ENCODE measurements at places on chromosomes 2 and 18.
A peak's percentile ranks its signal among the peaks of the same experiment; 100 is the strongest.

- no peak for DNase-seq
These were observed 63.8 kb downstream of the MEX3C start for GRCh38 chr18:51133580-51134160.

GRCh38 chr2:74186038-74186437, 7.4 kb upstream of the MOB1A start:
- no peak for DNase-seq

GRCh38 chr18:57927511-57927910, 116.5 kb upstream of the NEDD4L start:
- DNase-seq = no peak

- no peak for DNase-seq
These were observed 116.3 kb downstream of the SEPTIN10 start for GRCh38 chr2:109497463-109497862.

DNA sequence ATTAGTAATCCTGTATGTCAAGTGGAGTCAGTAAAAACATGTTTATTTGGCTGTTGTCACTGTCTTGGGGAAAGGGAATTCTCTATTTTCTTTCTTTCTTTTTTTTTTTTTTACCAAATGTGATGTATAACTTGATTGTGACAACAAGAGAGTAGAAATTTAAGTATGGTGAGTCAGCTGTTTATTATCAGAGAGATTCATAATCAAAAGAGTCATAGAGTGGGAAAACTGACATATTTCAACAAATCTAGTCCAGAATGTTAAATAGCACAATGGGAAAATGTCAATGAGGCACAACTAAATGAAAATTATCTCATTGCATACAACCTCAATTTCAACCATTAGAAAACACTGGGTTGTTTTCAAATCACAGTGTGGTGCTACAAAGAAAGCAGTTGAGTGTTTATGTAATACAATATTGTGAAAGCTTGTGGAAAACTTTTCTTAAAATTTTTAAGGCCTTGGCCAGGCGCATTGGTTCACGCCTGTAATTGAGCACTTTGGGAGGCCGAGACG, 111.9 kb upstream of the DTNA start:
- no peak for DNase-seq

DNA sequence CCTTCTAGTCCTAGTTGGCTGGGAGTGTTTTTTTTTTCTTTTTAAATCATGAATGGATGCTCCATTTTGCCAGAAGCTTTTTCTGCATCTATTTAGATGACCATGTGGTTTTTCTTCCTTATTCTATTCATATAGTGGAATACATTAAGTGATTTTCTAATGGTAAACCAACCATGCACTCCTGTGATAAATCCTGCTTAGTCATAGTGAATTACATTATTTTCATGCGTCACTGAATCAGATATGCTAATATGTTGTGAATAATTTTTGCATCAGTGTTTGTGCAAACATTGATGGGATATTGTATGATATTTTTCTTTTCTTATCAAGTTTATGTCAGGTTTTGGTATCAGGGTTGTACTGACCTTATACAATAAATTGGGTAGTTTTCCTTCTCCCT, 229.3 kb upstream of the REV1 start:
- DNase-seq = no peak

DNA sequence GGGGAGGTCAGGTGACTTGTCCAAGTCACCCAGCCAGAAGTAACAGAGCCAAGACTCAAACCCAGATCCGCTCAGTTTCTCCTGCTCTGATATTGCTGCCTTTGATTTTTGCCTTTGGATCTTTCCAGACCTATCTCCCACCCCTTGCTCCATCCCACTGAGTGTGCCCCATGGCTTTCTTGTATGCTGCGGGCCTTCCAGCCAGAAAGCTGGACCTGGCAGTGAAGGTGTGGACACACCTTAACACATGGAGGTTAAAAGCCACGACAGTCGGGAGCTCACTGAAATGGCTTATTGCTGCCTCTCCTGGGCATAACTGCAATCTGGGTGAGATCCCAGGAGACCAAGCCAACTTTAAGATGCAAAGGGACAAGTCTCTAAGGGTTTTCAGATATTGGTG, 86.7 kb downstream of the LONRF2 start:
- no peak for DNase-seq

DNA sequence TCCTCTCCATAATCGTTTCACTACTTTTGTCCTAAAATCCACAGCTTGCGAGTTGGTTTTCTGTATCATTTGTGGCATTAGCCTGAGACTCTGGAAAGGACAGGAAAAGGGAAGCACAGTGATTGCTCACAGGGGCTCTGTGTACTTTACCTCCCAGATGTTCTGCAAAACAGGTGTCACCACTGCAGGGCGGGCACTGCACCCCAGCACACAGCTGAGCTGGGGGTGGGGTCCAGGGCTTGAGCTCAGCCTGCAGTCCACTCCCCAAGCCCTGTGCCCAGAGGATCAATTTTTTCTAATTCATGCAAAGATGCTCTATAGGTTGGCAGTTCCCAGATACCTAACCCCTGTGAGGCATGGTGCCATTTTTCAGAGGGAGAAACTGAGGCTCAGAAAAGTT, 119.4 kb upstream of the GLI2 start:
- DNase-seq = no peak

- peak; percentile 86 for DNase-seq
These were observed 228.6 kb downstream of the SATB2 start for GRCh38 chr2:199228887-199229819.

DNA sequence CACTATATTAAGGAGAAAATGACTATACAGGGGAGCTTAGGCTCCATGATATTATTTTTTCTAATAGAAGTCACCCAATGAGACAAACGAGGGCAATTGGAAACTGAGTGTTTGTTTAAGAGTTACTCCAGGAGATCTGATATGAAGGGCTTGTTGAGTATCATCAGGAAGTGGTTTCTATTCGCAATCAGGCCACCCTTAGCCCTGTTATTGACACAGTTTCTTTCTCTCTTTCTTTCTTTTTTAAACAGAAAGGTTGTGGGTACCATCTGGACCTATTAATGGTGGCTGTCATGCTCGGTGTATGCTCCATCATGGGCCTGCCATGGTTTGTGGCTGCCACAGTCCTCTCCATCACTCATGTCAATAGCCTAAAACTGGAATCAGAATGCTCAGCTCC, 117.3 kb downstream of the DPP4 start:
- DNase-seq = no peak

DNA sequence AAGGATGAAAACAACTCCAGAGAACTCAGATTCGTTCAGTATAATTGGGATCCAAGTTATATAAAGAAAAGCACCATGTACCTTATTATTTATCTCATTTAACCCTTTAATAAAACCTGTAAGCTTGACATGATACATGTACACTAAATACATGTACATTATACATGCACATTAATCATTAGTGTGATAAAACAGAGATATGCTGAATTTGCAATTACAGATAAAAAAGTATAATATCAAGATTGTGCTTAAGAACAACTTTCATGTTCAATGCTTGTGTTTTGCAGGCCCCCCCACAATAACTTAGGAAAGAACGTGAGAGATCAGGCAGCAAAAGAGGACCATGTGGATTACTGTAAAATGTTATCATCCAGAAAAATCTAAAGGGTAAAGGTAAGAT, 385.4 kb upstream of the GYPC start:
- no peak for DNase-seq

- DNase-seq = no peak
These were observed 83.5 kb downstream of the IRS1 start for GRCh38 chr2:226716126-226716525.

- DNase-seq = no peak
These were observed 40.6 kb downstream of the XRCC5 start for GRCh38 chr2:216149741-216150140.

- DNase-seq = no peak
These were observed 393.5 kb downstream of the ERBB4 start for GRCh38 chr2:212145121-212145520.

DNA sequence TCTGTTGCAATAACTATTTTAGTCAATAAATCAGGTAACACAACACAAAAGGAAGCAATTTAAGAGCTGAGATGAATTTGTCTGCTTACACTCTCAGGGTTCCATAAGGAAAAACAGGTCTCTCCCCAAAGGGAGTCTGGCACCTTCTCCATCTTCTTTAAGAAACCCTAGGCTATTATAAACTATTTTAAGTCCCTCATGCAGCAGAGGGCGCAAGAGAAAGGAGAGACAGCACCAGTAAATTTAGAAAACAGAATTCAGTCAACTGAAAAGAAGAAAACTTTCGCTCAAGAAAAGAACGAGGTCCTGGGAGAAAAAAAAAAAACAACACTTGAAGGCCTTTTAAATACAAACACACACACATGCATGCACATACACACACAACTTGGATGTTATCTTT, 19.1 kb downstream of the SULT1C4 start:
- peak; percentile 25 for DNase-seq

- no peak for DNase-seq
These were observed 205.9 kb upstream of the STK17B start for GRCh38 chr2:196376984-196377877.

DNA sequence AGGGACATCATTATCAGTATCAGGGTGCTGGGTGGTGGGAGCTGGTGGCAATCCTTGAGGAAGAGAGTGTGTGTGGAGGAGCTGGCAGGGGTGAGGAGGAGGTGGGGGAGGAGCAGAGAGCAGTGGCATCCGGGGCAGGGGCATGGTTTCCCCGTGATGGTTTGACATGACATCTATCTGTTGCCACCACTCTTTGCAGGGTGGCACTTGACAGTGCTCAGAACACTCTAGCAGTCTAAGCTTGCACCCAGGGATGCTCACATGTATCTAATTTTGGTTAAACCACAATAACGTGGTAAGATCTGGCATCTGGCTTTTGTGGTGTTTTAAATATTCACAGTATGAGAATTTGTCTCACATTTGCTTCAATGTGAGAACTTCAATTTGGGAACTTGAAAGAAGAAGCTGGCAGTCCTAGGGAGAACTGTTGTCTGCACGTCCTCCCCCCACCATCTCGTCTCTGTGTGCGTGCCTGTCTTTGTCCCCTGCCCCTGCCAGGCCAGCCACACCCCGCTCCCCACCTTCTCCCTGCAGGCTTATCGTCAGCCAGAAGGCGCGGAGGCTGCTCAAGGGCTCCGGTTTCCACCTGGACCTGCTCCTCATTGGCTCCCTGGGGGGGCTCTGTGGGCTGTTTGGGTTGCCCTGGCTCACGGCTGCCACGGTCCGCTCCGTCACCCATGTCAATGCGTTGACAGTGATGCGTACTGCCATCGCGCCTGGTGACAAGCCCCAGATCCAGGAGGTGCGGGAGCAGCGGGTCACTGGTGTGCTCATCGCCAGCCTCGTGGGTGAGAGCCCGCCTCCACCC, 11.7 kb downstream of the SLC4A3 start:
- no peak for DNase-seq

GRCh38 chr2:175312137-175312536, 130.6 kb upstream of the ATP5MC3 start:
- no peak for DNase-seq

GRCh38 chr2:238586931-238587775, 160.4 kb downstream of the ASB1 start:
- no peak for DNase-seq

GRCh38 chr18:48190994-48191393, 218.2 kb downstream of the ZBTB7C start:
- no peak for DNase-seq

- DNase-seq = no peak
These were observed 206.3 kb downstream of the LTBP1 start for GRCh38 chr2:33153008-33153407.

DNA sequence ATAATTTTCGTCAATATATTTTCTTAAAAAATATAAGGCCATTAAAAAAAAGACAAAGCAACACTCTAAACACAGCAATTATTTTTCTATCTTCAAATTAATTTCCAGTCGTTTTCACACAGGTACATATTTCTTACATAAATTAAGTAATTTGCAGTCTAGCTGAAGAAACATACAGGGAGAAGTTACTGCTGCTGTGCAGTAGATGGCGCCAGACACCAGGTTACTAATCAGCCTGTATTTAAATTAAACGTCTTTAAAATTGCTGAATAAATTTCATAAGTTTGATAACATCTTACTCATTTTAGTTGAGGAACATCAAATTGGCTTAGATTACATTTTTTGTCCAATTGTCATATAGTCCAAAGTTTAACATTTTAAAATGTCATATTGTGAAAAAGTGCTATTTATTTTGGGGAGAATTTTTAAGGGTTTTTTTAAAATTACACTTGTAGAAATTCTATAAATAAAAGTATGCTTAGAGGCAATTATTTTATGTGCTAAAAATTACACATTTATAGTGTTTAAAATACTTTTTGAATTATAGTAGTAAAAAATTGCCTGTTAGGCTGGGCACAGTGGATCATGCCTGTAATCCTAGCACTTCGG, 88.4 kb downstream of the PMAIP1 start:
- DNase-seq = peak; percentile 44

- DNase-seq = no peak
These were observed 86.3 kb upstream of the NPAS2 start for GRCh38 chr2:100733391-100734187.

DNA sequence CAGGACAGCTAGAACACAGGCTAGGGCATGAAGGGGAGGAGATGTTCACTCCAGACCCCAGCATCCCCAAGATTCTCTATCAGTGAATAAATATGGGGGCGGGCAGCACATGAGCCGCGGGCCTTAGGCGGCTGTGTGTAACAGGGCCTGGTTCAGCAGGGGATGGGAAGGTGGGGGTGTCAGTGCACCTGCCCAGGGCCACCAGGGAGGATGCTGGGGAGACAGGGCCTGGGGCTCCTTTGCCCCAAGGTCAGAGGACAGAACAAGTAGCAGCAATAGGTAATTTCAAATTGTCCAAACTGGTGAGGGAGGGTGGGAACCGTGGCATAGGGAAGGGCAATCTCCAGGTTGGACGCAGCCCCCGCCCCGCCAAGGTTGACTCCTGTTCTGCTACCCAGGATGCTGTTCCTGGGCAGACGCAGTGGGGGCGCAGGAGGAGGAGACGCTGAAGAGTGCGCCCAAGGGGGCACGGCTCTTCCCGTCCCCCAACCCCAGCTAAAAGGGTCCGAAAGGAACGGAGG, 16.2 kb downstream of the CYP26B1 start:
- DNase-seq = no peak

DNA sequence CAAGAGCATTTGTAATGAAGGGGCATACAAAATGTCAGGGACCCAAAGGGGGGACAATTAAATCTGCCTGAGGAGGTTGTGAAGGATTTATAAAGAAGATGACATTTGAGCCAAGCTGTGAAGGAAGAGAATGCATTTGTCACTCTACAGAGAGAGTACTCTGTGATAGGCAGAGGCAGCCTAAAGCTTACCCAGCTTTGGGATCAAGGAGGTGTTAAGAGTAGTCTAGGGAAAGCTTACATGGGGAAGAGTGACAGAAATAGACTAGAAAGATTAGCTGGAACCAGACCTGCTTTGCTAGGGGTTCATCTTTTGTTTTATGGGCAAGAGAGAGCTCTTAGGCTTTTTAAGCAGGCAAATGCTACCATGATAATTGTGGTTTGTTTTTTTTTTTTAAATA, 169.1 kb upstream of the CYP26B1 start:
- DNase-seq = no peak

GRCh38 chr2:119463990-119464389, 32.3 kb downstream of the TMEM37 start:
- no peak for DNase-seq

GRCh38 chr2:182744490-182744889, 28.4 kb downstream of the DNAJC10 start:
- no peak for DNase-seq

DNA sequence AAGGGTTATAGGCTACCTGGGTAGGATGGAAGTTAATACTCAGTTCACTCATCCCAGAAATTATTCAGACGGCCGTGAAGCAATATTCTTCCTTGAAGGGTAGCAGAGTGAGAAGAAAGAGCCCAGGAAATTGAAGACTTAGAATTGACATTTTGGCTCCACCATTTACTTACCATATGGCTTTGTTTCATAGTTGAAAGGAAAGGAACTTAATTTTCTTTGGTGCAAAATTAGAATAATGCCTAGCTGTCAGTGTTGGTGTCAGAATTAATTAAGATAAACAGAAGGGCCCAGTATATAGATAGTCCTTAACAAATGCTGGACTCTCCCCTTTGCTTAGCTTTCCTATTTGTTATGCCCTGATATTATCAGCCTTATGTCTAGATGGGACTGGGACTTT, 263.2 kb downstream of the KCNJ3 start:
- DNase-seq = no peak

All from ACHN (cell line).